NCI-H2107 (cell line): ENCODE measurements at places on chromosomes 3 and 15.

DNA sequence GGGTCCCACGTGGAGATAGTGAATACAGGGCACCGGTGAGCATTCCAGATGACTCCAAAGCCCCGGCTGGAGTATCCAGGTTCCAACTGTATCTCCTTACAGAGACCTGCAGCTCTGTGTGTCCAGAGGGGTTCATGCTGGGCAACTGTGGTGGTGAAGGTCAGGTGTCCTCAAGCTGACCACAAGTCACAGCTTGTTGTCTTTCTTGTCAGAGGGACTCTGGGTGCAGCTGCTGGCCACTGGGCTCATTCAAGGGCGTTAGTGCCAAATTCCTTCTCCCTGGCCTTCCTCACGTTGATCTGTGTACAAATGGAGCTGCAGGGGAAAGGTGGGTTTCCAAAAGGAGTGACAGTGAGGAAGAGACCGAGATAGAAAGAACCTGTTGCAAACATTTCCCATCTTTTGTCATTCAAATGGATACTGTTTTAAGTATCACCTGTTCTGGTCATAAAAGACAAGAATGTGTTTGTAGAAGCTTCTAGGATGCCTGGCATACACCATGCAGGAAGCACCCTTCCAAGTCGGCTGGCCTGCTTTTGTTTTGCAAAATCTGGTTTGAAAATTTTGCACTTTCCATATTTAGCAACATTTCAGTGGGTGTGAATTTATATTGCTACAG lies 52.5 kb downstream of the CEMIP start:
- DNase-seq: no peak

DNA sequence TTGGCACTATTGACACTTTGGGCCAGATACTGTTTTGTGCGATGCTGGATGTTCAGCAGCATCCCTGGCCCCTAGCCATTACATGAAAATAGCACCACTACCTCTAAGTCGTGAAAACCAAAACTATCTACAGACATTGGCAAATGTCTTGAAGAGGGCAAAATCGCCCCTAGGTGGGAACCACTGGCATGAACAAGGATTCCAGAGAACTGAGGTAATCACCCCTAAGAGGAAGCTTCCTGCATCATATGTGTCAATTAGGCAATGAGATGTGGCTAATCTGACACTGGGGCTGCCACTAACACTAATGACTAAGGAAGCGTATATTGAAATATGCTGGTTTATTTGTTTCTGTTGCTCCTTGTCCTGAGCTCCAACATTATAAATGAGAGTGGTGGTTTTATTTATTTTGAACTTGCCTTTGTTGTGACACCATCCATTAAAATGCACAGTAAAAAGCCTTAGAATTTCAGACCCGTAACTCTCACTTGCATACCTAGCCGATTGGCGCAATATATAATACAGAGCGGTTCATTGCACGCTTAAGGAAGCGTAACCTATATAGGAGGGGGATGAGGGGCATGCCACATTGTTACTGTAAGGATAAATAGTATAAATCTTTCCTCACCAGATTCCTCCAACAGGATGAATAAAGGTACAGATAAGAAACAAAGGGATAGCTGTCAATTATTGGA lies 299.8 kb upstream of the CNTN4 start:
- DNase-seq: no peak

- no peak for DNase-seq
Measured at GRCh38 chr3:13286873-13287272, 133.2 kb downstream of the NUP210 start.

DNA sequence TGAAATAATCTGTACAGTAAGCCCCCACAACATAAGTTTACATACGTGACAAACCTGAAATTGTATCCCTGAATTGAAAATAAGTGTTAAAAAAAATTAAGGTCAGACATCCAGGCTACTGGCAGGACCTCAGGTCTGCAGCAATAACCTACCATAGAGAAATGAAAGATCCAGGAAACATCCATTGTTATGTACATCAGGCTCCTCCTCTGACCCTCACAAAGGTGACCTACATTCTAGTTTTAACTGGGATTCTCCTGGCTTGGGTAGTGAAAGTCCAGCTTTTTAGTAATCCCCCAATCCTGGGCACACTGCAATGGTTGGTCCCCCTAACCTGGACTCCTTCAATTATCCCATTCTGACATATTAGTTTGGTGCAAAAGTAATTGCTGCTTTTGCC lies 749.6 kb upstream of the LMCD1 start:
- no peak for DNase-seq

DNA sequence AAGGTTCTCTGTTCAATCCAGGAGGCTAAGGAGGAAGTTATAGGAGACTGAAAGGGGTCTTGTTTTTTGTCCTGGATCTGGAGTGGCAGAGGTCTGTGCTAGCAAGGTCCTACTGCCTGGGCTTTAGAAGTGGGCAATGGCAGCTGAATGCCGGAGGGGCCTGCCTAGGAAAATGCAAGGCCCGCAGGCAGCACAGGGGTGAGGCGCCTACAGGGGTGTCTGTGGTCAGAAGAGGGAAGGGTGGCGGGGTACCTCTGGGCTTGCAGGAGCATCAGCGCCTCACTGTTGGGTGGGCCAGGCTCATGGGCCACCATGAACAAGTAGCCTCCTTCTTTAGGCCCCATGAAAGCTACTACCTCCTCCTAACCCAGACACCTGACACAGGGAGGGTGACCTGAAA lies 175.4 kb downstream of the PEX5L start:
- DNase-seq: no peak

GRCh38 chr15:60419753-60420152 lies 22.0 kb upstream of the ANXA2 start:
- no peak for DNase-seq

- DNase-seq: no peak
Measured at GRCh38 chr15:22872936-22873701, 34.7 kb downstream of the NIPA2 start.

DNA sequence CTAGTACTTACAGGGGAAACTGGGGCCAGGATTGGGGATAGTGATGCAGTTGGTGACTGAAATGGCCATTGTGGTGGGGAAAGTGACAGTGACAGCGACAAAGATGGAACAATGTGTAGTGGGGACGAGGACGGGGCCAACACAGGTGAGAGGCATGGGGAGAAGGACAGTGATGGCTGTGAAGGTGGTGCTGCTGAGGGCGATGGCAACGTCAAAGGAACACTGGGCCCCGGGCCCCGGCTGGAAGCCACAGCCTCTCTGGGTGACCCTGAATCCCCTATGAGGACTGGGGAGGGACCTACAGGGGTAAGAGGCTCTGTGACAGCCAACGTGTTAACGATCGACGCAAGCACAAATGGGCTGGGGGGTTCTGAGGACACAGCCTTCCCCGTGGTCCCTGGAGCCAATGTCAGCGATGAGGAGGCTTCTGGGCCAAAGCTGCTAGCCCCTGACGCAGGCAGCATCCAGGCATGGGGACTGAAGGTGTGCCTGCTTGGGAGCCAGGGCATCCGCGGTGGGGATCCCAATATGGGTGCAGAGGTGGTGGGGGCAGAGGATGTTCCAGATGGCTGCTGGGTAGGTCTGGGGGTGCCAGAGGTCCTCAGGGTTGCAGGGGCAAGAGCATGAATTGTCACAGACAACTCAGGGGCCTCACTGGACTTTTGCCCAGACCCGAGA lies 25.2 kb upstream of the GOLGA6C start:
- no peak for DNase-seq

- peak; percentile 14 for DNase-seq
Measured at GRCh38 chr3:138051947-138052802, 42.2 kb downstream of the CLDN18 start.

GRCh38 chr15:85684174-85684710 lies 110.5 kb downstream of the KLHL25 start:
- DNase-seq: no peak
